Activated CD4-positive, CD25-positive, alpha-beta regulatory T cell (primary cell): ENCODE measurements at places on chromosomes 5 and 9.

DNA sequence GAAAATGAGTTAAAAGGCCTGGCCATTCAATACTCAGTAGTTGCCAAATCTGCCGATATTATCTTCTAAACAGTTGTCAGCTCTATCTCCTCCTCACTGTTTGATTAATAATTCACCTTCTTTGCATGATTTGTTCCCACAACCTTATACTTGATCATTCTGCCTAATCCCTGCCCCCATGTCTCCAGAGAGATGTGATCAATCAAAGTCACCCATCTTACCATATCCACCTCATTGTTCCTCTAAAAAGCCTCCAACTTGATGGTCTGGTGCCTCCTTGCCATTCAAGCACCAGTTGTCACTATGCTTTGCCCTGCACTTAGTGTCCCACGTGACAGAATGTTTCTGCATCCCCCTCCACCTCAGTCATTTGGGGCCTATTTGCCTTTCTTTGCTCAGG, 41.3 kb downstream of the KIAA1958 start:
- DNase-seq: no peak

DNA sequence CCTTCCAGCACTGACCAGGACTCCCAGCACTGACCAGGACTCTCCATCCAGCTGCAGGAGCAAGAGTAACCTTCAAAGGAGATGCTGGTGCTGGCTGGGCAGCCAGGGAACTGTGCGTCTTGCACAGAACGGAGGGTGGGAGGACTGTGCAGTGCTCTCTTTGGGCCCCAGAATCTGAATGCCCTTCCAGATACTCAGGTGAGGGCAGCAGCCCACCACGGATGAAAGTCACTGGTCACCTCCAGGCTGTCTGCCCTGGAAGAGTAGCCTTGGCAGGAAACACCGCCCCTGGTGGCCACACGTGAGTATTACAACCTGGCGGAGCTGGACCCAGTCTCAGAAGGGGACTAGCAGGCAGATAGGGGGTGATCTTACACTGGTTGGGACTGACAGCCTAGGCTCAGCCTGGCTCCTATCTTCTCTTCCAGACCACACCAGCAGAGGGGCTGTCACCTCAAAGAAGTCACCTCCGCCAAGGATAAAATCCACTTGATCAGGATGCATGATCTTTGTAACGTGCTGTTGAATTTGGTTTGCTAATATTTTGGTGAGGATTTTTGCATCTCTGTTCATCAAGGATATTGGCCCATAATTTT, 4.8 kb upstream of the SARDH start:
- DNase-seq: peak; percentile 69

DNA sequence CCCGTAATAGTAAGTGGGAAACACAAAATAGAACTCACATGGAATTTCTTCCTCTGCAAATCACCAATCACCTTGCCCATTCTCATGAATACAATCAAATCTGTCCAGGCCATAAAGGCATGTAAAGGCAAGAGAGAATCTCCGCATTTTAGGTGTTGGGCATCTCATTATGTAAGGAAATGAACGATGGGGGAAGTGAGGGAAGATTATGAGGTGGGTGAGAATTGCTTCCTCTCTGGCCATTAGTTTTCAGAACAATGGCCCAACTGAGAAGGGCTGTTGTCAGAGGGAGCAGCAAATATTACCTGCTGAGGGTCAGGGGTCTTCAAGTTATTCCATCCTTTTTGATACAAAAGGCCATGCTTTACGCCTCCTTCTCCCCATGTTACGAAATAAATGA, 455.1 kb downstream of the ARHGEF28 start:
- no peak for DNase-seq

- DNase-seq: no peak
These were observed 9.9 kb downstream of the LCN1 start for GRCh38 chr9:135531096-135531495.

DNA sequence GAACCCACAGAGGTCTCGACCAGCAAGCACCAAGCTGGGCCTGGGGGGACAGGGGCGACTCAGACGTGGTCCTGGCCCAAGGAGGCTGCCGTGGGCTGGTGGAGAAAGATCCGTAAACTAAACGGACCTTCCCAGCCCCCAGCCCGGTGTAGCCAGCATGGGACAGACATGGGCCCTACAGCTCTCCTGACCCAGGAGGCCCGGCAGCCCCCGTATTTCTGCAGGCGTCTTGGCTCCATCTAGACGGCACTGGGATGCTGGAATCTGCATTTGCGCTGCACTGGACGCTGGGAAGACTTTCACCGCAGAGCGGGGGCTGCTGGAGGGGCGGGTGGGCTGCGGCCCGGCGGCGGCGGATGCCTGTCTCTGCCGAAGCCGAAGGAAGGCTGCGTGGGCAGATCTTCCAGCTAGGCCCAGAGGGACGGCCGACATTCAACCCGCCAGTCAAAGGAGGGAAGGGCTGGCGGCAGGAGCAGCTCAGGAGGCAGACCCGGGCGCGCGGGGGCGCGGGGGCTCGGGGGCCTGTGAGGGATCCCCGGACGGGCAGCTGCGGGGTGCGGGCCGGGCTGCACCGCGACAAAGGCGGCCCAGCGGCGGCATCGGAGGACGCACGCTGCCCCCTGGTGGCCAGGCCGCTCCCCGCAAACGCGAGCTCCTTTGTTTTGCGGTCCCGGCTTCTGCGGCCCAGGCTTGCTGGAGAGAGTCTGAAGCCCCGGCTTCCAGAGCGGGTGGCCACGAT, 266.2 kb downstream of the NSG2 start:
- peak; percentile 14 for DNase-seq

DNA sequence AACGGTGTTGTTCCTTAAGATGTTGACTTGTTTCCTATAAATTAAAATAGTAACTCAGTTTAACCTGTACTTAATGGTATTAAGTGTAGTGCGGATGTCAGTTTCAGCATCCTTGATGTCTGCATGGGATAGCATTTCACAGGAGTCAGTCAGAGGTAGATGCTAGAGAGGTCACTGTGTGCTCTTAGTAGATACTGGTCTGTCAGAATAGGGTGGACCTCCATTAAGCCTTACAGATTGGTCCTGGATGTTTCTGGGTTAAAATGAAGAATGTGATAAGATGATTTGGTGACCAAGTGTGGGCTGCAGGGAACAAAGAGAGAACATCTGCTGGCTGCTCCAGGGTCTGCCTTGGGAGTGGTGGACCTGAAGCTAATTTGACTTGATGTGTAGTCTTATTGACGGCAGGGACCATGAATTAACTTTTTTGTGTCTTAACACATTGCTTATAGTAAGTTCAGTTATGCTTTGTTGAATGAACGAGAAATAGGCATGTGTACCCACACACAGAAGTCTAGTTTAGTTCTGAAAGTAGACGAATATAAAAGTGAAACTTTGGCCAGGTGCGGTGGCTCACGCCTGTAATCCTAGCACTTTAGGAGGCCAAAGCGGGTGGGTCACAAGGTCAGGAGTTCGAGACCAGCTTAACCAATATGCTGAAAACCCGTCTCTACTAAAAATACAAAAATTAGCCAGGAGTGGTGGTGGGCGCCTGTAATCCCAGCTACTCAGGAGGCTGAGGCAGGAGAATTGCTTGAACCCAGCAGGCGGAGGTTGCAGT, 12.5 kb downstream of the RAB24 start:
- no peak for DNase-seq

- DNase-seq: no peak
These were observed 139.5 kb upstream of the FSTL4 start for GRCh38 chr5:133751846-133752245.

- DNase-seq: no peak
These were observed 1452.2 kb upstream of the ACO1 start for GRCh38 chr9:30932226-30932625.

- DNase-seq: no peak
These were observed 49.9 kb upstream of the CTSL start for GRCh38 chr9:87675906-87676515.

- DNase-seq: no peak
These were observed 30.9 kb downstream of the PDE6A start for GRCh38 chr5:149913436-149914419.

DNA sequence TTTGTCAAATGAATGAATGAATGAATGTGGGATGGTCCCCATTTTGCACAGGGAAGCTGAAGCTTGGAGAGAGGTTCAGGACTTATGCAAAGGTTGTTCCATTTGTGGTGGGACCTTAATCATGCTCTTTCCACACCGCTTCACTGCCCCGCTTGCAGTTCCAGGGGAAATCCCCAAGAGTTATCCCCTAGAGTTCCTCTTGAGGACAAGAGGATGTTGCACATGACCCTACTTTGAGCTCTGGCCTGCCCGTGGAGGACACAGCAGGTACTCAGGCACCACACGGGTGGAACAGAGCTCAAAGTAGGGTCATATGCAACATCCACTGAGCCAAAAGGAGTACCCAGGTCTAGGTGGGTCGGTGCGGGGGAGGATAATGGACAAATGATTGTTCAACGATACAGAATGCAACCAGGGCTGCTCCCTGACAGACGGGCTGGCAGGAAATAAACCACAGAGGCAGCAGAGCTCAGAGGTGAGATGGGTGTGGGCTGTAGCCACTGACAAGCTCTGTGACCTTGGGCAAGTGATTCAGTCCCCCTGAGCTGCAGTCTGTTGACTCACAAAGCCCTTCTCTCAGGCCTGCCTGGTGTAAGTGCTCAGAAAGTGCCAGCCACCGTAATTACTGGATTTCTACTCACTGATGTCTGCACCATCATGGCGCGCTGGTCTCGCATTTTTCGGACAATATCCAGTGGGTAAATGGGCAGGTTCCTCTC, 60.3 kb upstream of the EPB41L4B start:
- no peak for DNase-seq

DNA sequence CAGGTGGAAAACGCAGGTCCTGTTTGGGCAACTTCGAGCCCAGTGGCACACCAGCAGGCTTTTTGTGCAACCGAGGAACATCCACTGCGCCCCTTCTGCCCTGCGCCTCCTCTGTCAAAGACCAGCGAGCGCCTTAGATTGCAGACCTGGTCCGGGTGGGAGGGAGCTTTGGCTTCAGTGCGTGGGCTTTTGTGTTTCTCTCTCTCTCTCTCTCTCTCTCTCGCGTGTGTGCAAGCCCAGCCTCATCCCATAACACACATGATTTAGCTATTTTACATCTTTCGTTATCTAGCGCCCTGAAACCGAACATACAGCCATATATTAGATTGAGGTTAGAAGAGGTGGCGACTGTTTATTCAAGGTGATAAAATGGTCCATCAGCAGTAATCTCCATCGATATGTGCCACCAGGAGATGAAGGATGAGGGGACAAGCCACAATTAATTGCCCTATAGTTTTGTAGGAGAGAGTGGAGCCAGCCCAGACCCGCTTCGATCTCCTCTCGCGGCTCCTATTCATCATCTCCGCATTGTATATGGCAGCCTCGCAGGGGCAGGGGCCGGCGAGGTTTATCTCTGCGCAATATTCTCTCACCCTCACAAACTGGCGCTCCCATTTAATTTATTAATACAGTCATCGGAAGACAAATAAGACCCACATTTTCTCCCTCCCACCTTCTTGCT, 5.3 kb downstream of the PRDM6 start:
- no peak for DNase-seq

DNA sequence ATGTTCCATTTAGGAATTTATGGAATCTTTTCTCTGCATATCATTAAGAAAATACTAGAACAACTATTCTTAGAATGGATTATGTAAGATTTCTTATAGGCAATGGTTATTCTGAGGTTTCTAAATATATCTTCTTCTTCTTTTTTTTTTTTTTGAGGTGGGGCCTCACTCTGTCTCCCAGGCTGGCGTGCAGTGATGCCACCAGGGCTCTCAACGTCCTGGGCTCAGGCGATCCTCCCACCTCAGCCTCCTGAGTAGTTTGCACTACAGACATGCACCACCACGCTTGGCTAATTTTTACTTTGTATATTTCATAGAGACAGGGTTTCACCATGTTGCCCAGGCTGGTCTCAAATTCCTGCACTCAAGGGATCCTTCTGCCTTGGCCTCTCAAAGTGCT, 137.2 kb downstream of the SREK1 start:
- no peak for DNase-seq

GRCh38 chr9:121650217-121651007, 1.0 kb upstream of the DAB2IP start:
- no peak for DNase-seq

- no peak for DNase-seq
These were observed 101.0 kb downstream of the NSG2 start for GRCh38 chr5:174146556-174146955.

GRCh38 chr5:150487199-150488061, 20.5 kb upstream of the NDST1 start:
- DNase-seq: no peak

DNA sequence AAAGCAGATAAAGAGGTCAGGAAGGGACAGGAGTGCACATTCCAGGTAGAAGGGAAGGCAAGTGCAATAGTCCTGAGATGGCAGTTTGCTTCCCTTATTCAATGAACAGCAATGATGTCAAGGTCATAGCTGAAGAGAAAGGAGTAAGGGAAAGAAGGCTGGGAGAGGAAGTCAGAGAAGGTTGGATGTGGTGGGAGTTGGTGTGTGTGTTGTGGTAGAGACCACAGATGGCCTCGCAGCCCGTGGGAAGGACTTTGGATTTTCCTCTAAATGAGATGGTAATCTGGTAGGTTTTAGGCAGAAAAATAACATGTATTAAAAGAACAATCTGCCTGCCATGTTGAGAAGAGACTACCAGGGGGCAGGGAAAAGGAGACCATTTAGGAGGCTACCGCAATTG, 25.1 kb upstream of the LPAR1 start:
- DNase-seq: no peak

GRCh38 chr5:128763321-128763720, 202.0 kb upstream of the SLC27A6 start:
- no peak for DNase-seq

DNA sequence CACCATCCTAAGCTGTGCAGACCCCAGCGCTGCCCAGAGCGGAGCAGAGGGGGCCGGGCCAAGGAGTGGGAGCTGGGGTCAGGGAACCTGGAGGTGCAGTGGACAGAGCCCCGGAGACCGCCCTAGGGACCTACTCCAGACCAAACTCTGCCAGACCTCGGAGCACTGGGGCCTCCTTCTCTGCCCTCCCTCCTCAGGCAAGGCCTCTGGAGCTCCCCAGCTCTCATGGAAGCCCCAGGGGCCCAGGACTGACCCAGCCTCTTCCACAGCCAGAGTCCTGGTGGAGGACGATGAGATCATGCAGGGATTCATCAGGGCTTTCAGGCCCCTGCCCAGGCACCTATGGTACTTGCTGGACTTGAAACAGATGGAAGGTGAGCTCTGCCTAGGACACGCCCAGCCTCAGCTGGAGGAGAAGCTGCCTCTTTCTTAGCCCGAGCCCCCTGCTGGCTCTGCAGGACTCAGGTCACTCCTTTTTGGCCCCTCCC, 3.6 kb downstream of the PAEP start:
- no peak for DNase-seq

DNA sequence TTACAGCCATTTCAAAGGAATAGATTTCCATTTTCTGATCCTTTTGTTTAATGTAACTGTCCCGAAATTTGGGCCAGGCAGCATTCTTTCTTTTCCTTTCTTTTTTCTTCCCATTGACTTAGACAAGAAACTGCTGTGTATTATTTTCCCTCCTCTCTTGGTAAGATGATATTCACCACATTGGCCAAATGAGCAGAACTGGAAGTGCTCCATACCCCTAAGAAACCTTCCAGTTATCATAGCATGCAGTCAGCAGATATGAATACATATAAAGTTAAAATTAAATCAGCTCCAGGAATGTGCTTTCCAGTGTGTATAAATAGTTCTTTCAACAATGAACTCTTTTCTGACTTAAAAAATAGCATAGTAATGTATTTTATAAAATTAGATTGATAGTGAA, 168.5 kb upstream of the GAS1 start:
- DNase-seq: no peak
